ENCODE measurements at places on chromosomes 2 and 18. TPM values are rescaled to one million over a fixed set of nuclear protein-coding genes. Genes with fewer than 3 reads are reported as not detected.

DNA sequence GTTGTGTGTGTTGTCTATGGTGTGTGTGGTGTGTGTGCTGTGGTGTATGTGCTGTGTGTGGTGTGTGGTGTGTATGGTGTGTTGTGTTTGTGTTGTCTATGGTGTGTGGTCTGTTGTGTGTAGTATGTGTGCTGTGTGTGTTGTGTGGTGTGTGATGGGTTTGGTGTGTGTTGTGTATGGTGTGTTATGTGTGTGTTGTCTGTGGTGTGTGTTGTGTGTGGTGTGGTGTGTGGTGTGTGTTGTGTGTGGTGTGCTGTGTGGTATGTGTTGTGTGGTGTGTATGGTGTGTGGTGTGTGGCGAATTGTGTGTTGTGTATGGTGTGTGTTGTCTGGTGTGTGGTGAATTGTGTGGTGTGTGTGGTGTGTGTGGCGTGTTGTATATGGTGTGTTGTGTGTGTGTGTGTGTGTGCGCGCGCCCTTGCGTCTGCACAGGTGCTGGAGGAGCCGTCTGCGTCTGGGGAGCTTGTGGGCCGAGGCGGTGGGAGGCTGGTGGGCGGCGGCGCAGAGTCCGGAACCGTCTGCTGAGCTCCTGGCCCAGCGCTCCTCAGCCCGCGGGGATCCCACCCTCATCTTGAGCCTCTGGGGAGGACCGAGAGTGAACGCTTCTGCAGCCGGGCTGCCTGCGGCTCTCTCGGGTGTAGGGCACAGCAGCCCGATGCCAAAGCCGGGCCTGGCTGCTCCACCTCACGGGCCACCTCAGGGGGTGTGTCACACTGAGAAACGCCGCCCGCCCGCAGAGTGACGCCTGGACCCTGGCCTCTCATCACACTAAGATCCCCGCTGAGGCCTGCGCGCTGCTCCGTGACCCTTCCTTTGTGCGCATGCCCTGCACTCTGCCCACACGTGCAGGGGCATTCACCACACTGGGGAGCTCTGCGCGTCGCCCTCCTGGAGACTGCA, 8.8 kb upstream of the ADI1 start:
- DNase-seq: no peak
- H3K36me3 ChIP-seq: no peaks in the 10 kb centered on the region
- H3K4me3 ChIP-seq: no peak overlapping the region
- H3K27ac ChIP-seq: no peak overlapping the region
- H3K27me3 ChIP-seq: no peaks in the 10 kb centered on the region

DNA sequence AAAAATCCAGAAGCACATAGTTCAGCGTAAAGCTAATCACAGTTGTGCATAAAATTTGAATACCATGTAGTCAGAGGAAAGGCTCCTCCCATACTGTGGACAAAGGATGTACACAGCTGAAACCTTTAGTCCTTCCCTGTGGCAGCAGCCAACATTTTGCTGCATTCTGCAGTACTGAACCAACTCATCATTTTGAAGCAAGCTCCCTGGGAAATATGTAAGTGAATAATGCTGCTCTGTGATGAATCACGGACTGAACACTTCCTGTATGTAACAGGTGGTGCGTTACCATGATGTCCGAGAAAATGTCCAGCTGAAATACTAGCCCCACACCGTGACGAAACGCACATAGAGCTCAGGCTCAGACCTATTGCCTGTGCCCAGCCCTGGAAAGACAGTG, 421.1 kb upstream of the RAB12 start:
- DNase-seq: no peak
- H3K27me3 ChIP-seq: no peaks in the 10 kb centered on the region
- no peaks in the 10 kb centered on the region for H3K4me1 ChIP-seq

DNA sequence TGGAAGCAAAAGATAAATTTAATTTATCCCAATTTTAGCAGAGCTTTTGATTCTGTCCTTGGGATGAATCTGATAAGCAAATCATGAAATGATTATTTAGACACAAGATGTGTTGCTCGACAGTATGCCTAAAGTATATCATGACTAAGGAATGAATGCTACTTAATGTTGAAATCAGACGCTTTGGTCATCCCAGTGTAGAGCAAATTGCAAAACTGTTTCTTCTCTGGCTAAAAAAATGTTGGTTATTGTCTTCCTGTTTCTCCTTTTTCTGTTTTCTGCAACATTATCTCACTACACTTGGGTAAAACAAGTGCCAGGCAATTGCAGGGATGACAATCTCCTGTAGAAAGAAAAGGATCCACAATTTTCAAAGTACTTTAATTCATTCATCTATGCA, 66.4 kb downstream of the BABAM2 start:
- H3K27ac ChIP-seq: no peak overlapping the region
- no peak for DNase-seq
- H3K36me3 ChIP-seq: peaks cover 37% of the 10 kb centered on the region
- H3K4me1 ChIP-seq: peaks cover 69% of the 10 kb centered on the region

- H3K4me3 ChIP-seq: no peak overlapping the region
- H3K36me3 ChIP-seq: no peaks in the 10 kb centered on the region
- DNase-seq: no peak
These were observed 67.6 kb downstream of the CELF4 start for GRCh38 chr18:37497853-37498518.

- H3K36me3 ChIP-seq: no peaks in the 10 kb centered on the region
- no peaks in the 10 kb centered on the region for H3K4me1 ChIP-seq
- no peak overlapping the region for H3K4me3 ChIP-seq
- no peak overlapping the region for H3K27ac ChIP-seq
- peaks cover 12% of the 10 kb centered on the region for H3K27me3 ChIP-seq
These were observed 83.7 kb upstream of the GALNT5 start for GRCh38 chr2:157173740-157174184.

DNA sequence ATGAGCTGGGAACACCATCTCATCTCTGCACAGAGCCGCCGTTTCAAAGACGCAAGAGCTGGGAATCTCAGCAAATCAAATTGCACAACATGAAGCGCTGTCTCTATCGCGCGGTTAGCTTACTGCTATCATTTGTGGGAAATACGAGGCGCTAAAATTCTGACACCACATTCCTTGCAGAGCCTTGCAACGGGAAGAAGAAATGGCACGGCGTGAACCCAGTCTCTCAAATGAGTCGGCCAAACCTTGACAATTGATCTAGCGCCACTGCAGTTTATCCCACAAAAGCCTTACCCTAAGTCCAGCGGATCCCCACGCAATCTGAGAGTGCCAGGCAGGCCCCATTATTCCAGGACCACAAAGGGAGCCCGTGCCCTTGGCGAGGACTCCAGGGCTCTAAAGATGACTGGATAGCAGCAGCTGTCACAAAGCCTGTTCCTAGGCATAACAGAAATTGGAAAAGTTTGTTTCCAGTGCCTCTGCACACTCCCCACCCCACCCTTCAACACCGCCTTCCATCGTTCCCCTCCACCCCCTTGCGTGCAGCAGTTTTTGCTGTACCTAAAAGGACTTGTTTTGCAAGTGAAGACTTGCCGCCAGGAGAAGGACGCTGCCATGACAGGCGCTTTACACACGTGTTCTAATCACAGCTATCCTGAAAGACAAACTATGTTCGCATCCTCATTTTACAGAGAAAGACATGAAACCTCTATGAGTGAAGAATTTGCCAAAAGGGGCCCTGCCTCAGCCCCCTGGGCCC, 252.4 kb downstream of the EIPR1 start:
- no peak for DNase-seq
- peaks cover 4% of the 10 kb centered on the region for H3K4me1 ChIP-seq
- H3K27ac ChIP-seq: no peak overlapping the region
- peaks cover 3% of the 10 kb centered on the region for H3K27me3 ChIP-seq
- H3K36me3 ChIP-seq: no peaks in the 10 kb centered on the region

DNA sequence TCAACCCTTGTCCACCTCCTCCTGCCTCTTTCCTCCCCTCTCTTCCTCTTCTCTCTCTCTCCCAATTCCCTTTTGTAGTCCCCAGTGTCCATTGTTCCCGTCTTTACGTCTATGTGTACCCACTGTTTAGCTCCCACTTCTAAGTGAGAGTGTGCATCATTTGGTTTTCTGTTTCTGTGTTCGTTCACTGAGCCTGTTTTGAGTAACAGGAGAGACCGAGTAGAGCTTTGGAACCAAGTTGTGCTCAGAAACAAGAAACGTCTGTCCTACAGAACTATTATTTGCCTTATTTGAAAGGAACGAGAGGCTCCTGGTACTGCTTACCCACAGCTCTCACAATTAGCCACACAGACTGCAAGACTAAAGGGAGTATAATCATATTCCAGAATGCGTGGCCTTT, 50.1 kb upstream of the MAPRE2 start:
- no peak overlapping the region for H3K4me3 ChIP-seq
- no peak for DNase-seq
- no peak overlapping the region for H3K27ac ChIP-seq
- H3K36me3 ChIP-seq: peaks cover 4% of the 10 kb centered on the region

DNA sequence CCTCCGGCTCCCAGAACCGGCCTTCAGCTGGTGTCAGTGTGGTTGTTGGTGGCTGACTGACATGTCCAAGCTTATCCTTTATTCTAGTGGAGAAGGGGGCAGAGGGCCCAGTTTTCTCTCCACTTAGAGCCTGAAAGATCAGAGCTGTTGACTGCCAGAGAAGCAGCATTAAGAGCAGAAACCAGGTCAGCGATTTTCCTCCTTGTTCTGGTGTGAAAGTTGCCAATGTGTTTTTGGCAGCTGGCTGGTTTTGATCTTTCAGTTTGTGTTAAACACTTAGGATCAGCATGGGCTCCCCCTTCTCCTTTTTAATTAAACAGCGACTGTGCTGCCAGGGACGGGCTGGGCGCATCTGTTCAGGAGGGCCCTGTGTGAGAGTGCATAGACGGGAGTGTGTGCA, 100.9 kb downstream of the ASAP2 start:
- H3K27ac ChIP-seq: no peak overlapping the region
- H3K27me3 ChIP-seq: no peaks in the 10 kb centered on the region
- H3K4me1 ChIP-seq: peaks cover 2% of the 10 kb centered on the region
- DNase-seq: no peak

DNA sequence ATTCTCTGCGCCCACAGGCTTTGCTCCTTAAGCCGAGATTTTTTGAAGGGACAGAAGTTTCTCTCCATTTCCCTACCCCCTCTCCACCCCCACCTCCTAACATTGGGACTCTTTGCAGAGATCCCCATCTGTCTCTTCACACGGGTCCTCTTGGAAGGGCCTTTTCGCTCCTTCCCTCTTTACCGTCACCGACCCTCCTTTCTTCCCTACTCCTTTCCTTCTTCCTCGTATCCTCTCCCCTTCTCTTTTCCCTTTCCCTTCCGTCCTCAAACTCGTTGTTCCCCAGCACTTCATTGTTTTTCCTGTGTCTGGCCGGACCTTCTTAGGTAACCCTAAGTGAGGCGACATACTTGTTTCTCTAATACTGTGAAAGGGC, 660 bp downstream of the COPS7B start:
- peaks cover 46% of the 10 kb centered on the region for H3K4me1 ChIP-seq
- no peaks in the 10 kb centered on the region for H3K27me3 ChIP-seq
- no peak for DNase-seq
- H3K27ac ChIP-seq: peak overlapping the region; percentile 79
- peak overlapping the region; percentile 96 for H3K4me3 ChIP-seq
- peaks cover 1% of the 10 kb centered on the region for H3K36me3 ChIP-seq

GRCh38 chr18:22108674-22109073, 60.7 kb upstream of the GATA6 start:
- no peaks in the 10 kb centered on the region for H3K27me3 ChIP-seq
- no peaks in the 10 kb centered on the region for H3K36me3 ChIP-seq
- DNase-seq: no peak

DNA sequence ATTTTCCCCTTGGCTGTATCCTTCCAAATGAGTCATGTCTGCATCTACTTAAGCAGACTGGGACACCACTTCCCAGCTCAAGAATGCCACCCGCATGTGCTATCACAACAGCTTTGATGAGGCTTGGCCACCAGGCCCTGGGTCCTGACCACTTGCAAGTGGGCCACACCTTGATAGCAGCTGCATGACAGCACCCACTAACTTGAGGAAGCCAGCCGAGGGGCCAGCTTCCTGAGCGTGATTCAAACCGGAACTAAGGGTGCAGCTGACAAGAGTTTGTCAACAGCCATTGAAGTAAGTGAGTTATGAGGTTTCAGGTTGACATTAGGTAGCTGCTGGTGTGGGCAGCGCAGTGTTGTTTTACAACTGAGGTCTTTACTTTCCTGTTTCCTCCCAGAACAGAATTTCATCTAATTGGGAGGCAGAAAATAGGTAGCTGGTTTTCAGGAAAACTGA, 54.4 kb downstream of the EPHA4 start:
- H3K36me3 ChIP-seq: no peaks in the 10 kb centered on the region
- H3K4me1 ChIP-seq: peaks cover 18% of the 10 kb centered on the region
- no peak overlapping the region for H3K27ac ChIP-seq
- H3K4me3 ChIP-seq: no peak overlapping the region
- H3K27me3 ChIP-seq: peaks cover 1% of the 10 kb centered on the region

DNA sequence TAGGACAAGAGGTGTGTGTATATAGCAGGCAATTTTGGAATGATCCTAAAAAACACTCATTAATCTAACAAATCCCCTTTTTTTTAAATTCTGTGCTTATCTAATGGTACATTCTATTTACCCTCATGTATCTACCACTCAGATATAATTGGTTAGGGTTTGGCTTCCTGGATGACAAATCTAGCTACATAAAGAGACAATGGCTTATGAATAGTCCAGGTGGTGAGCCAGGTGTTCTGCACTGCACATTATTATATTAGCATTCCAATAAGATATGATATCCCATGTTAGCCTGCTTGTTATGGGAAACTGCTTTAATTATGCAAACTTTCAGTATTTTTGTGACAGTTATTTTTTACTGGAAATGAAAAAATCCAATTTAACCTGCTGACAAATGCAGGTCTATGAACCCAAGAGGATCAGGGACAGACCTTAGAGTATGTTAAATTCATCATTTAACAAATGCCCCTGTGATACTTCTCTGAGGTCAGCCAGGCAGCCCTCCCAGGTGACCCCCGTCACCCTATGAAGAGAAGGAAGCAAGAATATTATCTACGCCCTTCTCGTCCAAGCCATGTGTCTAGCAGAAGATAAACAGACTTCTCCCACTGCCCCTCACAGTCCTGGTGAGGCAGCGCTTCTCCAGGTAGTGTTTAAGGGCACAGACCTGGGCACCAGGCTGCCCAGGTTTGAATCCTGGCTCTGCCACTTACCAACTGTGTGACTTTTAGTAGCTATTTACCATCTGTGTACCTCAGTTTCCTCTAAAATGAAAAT, 83.0 kb downstream of the ADD2 start:
- no peak overlapping the region for H3K27ac ChIP-seq
- no peak overlapping the region for H3K4me3 ChIP-seq

Gene PAX8
- total RNA-seq: 3.2 TPM

Gene KIF1A
- 2.3 TPM for total RNA-seq

Data from activated naive CD8-positive, alpha-beta T cell treated with anti-CD3 and anti-CD28 coated beads, Interleukin-2, amount 10 ng/mL, durations not matched to agents 7 days and 5 days (primary cell).